Left lung (tissue), 14 donors: ENCODE measurements at places on chromosomes 4 and X.

GRCh38 chr4:146061610-146062334 lies 113.7 kb upstream of the LSM6 start:
- peaks cover 5% of the 10 kb centered on the region for H3K4me1 ChIP-seq
- no peaks in the 10 kb centered on the region for H3K27me3 ChIP-seq
- H3K36me3 ChIP-seq: no peaks in the 10 kb centered on the region
- no peak overlapping the region for H3K27ac ChIP-seq

DNA sequence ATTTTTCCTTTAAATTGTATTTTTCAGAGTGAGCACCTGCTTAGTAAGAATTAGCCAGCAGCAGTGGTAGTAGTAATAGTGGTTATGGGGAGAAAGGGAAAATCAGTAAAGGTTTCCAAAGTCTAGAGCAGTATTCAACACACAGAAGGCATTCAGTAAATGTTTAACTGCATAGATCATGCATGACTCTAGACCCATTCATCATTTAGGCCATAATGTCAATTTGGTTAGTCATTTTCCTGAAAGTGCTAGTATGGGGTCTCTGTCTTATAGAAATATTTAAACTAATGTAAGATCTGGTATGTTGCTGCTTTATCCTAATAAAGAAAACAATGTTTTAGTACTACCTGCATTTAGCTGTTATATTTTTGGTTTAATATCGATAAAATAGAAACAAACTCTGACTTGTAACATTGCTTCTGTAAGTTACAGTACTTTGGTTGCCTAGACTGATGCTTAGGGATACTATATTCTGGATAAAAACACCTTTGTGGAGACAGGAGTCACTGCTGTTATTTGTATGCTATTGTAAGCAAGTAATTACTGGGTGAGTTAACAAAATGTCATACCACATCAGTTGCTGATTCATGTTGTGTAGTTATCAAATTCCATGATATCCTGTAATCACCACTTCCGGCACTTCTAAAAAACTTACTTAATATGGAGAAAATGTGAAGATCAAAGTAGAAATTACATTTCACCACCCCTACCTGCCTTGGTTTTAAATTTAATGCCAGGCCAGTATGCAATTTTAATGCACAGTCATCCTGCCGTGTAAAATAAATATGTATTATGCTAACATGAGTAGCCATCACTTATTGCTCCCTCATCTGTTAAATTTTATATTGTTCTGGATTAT lies 115.8 kb upstream of the BMPR1B start:
- DNase-seq: no peak
- H3K4me1 ChIP-seq: no peaks in the 10 kb centered on the region
- no peak overlapping the region for H3K4me3 ChIP-seq
- no peak overlapping the region for H3K27ac ChIP-seq

- H3K27ac ChIP-seq: no peak overlapping the region
- H3K27me3 ChIP-seq: no peaks in the 10 kb centered on the region
- no peaks in the 10 kb centered on the region for H3K36me3 ChIP-seq
- DNase-seq: no peak
- H3K4me3 ChIP-seq: no peak overlapping the region
Observed at GRCh38 chr4:150308824-150309472, 230.7 kb downstream of the DCLK2 start.

DNA sequence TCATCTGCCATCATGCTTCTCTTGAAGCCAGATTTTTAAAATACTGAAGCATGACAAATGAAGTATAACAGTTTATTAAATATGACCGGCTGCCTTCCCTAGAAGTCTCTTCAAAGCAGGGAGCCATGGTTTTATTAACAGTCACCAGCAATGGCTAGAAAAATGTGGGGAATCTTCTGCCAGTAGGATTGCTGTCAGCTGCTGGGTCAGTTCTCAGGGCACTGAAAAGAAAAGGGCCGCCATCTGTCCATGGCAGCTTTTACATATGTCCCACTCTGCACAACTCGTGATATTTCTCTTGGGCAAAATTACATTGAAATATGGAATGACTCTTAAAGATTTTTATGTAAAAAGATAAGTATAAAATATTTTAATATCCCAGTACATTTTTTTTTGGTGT lies 2.8 kb downstream of the CCNG2 start:
- H3K4me1 ChIP-seq: peaks cover 24% of the 10 kb centered on the region
- no peak for DNase-seq
- H3K27me3 ChIP-seq: no peaks in the 10 kb centered on the region
- no peak overlapping the region for H3K4me3 ChIP-seq
- H3K36me3 ChIP-seq: peaks cover 4% of the 10 kb centered on the region
- no peak overlapping the region for H3K27ac ChIP-seq

DNA sequence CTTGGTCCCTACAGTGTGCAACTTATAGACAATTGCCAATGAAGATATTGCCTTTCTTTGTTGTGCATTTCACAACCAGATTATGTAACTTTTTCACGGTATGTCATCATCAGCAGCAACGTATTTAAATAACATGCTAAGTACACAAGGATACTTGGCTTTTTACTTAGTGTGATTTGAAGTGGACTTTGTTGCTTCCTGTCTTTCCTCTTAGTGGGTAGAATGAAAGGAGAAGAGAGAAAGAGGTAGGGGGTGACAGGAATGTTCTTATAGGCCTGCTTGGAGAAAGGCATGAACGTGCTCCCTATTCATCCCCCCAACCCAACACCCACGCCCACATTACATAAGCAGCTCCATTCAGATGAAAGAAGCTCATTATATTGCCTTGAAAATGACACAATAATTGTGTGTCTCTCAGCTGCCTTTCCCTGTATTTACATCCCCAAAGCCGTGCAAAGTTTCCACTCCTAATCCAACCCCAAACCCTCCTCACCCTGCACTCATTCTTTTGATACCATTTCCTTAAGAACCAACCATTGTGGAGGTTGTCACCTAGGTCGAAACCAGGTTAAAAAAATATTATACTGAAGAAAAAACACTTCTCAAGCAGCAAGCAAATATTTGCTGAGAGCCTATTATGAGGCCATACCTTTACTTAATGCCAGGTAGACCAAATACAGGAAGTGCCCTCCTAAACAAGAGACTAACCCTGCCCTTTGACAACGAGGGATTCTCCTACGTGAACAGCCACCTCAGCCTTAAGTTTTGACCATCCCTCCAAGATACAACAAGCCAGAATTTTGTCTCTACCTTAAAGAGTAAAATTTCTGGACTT lies 25.2 kb upstream of the GK start:
- H3K27ac ChIP-seq: peak overlapping the region; percentile 8
- H3K4me1 ChIP-seq: no peaks in the 10 kb centered on the region
- H3K4me3 ChIP-seq: no peak overlapping the region
- no peak for DNase-seq
- no peaks in the 10 kb centered on the region for H3K36me3 ChIP-seq
- H3K27me3 ChIP-seq: no peaks in the 10 kb centered on the region

DNA sequence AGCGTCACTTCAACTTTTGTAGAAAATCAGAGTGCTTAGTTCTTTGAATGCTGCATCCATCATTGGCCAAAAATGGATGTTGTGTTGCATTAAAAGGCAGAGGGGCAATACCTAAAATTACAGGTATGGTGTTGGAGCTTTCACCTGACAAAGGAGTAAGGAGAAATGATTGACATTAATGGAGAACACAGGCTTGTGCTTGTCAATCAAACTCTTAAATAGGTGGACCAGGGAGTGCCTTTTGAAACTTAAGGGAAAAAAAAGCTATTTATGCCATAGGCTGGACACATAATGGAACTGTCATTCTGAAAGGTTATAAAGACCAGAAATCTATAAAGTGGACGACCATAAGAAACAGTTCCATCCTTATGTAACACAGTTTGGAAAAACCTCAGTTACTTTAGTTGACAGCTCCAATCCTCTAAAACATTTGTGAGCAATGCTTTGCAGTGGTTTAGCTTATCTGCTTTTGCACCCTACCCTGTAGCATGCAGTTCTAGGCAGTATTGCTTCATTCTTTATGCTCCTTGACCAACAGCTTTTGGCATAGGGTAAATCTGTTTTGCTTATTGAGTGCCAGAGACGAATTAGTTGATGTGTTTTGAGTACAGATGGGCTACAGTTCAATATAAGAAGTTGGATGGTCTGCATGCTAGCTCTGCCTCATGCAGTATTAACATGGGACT lies 2.4 kb downstream of the HADH start:
- no peak overlapping the region for H3K4me3 ChIP-seq
- H3K27me3 ChIP-seq: no peaks in the 10 kb centered on the region

GRCh38 chr4:146927695-146928094 lies 18.0 kb downstream of the TTC29 start:
- no peaks in the 10 kb centered on the region for H3K4me1 ChIP-seq
- H3K27ac ChIP-seq: no peak overlapping the region
- no peaks in the 10 kb centered on the region for H3K27me3 ChIP-seq
- DNase-seq: no peak
- H3K36me3 ChIP-seq: no peaks in the 10 kb centered on the region

- H3K4me1 ChIP-seq: no peaks in the 10 kb centered on the region
- H3K27ac ChIP-seq: no peak overlapping the region
- no peaks in the 10 kb centered on the region for H3K36me3 ChIP-seq
- no peaks in the 10 kb centered on the region for H3K27me3 ChIP-seq
- DNase-seq: no peak
Observed at GRCh38 chrX:7568597-7568996, 274.4 kb upstream of the VCX start.

- no peaks in the 10 kb centered on the region for H3K36me3 ChIP-seq
- H3K27me3 ChIP-seq: no peaks in the 10 kb centered on the region
- H3K4me3 ChIP-seq: no peak overlapping the region
- H3K4me1 ChIP-seq: no peaks in the 10 kb centered on the region
- H3K27ac ChIP-seq: no peak overlapping the region
- DNase-seq: no peak
Observed at GRCh38 chr4:140829825-140830224, 73.6 kb upstream of the TBC1D9 start.

DNA sequence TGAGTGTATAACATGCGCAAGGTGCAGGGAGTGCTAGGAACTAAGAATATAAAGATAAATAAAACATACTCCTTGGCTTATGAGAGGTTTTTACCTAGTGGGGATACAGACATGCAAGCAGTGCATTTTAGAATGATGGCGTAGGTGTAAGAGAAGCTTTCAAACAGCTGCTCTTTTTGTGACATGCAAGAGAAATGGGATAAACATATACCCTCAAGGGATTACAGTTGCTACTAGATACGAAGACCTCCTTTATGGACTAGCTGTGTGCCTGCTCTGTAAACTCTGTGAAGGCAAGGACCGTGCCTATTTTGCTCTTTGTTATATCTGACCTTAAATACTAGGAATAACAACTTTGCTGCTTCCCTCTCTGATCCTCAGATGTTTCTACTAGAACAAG lies 39.0 kb upstream of the SLITRK4 start:
- H3K36me3 ChIP-seq: no peaks in the 10 kb centered on the region
- H3K4me1 ChIP-seq: no peaks in the 10 kb centered on the region
- no peak overlapping the region for H3K27ac ChIP-seq
- no peak overlapping the region for H3K4me3 ChIP-seq

DNA sequence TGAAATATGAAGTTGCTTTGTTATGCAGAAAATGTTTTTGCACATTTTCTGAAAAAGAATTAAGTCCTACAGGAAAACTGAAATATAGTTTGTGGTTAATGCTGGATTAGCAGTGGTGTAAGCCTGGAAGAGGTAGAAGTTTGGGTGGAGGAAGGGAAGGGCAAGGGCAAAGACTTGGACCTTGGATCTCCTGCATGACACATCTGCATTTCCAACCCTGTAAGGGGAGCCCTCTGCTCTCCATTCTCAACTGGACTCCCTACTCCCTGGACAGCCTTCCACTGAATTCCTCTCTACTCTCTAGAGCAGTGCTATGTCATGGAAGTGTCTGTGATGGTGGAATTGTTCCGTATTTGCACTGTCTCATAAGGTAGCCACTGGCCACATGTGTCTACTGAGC lies 4.6 kb downstream of the CASP6 start:
- H3K36me3 ChIP-seq: no peaks in the 10 kb centered on the region
- no peak overlapping the region for H3K4me3 ChIP-seq
- H3K27me3 ChIP-seq: no peaks in the 10 kb centered on the region
- no peak overlapping the region for H3K27ac ChIP-seq
- H3K4me1 ChIP-seq: peaks cover 16% of the 10 kb centered on the region

DNA sequence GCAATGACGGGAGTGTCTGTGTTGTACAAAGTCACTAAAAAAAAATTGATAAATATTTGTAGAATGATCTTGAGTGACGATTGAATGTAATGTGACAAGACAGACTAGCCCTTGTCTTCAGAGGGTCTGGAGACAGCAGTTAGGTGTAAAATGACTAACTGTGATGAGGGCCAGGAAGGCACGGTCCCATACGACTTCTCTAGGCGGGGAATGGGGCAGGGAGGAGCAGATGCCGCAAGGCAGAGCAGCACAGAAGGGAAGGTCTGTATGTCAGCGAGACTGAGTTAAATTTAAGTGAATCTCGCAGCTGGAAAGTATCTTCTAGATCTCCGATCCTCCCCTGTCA lies 405 bp downstream of the CENPE start:
- no peak overlapping the region for H3K27ac ChIP-seq
- no peaks in the 10 kb centered on the region for H3K36me3 ChIP-seq
- H3K4me3 ChIP-seq: peak overlapping the region; percentile 88
- peaks cover 7% of the 10 kb centered on the region for H3K4me1 ChIP-seq
- DNase-seq: no peak

- peaks cover 14% of the 10 kb centered on the region for H3K4me1 ChIP-seq
- no peaks in the 10 kb centered on the region for H3K36me3 ChIP-seq
- DNase-seq: no peak
- no peak overlapping the region for H3K4me3 ChIP-seq
- H3K27ac ChIP-seq: no peak overlapping the region
- H3K27me3 ChIP-seq: no peaks in the 10 kb centered on the region
Observed at GRCh38 chrX:43677993-43678392, 21.9 kb downstream of the MAOA start.

GRCh38 chr4:129378364-129378763 lies 282.4 kb downstream of the C4orf33 start:
- no peaks in the 10 kb centered on the region for H3K4me1 ChIP-seq
- H3K27ac ChIP-seq: no peak overlapping the region
- no peak overlapping the region for H3K4me3 ChIP-seq
- no peaks in the 10 kb centered on the region for H3K27me3 ChIP-seq

DNA sequence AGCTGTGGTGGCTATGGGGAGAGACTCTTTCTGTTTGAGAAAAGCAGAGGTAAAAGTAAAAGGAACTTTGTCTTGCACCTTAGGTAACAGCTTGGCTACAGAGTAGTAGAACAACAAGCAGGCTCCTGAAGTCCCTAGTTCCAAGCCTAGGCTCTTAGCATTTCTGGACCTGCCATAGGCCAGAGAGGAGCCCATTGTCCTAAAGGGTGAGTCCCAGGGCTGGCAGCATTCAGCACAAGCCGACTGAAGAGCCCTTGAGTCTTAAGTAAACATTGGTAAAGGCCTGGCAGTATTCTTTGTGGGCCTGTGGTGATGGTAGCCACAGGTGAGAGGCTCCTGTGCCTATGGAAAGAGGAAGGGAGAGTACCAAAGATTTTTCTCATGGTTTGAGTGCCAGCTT lies 38.2 kb downstream of the CSN3 start:
- no peaks in the 10 kb centered on the region for H3K4me1 ChIP-seq
- no peaks in the 10 kb centered on the region for H3K27me3 ChIP-seq
- H3K27ac ChIP-seq: no peak overlapping the region
- no peak overlapping the region for H3K4me3 ChIP-seq
- DNase-seq: no peak

DNA sequence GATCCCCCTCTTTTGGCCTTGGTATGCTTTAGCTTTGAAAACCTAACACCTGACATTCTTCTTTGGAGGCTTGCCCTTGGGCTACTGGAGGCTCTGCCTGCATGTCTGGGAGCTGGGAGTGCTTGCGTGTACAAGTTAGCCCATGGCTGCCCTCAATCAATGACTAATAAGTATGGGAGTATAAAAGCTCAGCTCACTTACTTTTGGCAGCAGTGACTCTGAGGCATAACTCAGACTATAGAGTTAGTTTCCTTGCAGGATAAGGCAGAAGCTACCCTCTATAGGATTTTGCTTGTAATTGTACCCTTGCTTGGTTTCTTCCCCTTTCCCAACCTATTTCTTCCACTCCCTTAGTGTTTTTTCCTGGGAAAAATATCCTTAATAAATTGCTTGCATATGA lies 247.9 kb downstream of the PPP1R2C start:
- H3K27me3 ChIP-seq: no peaks in the 10 kb centered on the region
- DNase-seq: no peak
- H3K4me3 ChIP-seq: no peak overlapping the region
- H3K4me1 ChIP-seq: no peaks in the 10 kb centered on the region
